ENCODE measurements at places on chromosomes 1 and 21. TPM values are rescaled to one million over a fixed set of nuclear protein-coding genes. Genes with fewer than 3 reads are reported as not detected.

CCDC185 gene
- total RNA-seq: not detected

ZNF362 gene
- 6.2 TPM for total RNA-seq

NPPB gene
- total RNA-seq: not detected

C1orf210 gene
- total RNA-seq: 2.8 TPM

SPRR2A gene
- total RNA-seq: 0.39 TPM

ECM1 gene
- 27.9 TPM for total RNA-seq

PPIAL4G gene
- total RNA-seq: not detected

ARHGAP29 gene
- 66.0 TPM for total RNA-seq

WNT2B gene
- total RNA-seq: 0.30 TPM

S1PR1 gene
- total RNA-seq: 2.8 TPM

LCE7A gene
- total RNA-seq: not detected

All from hair follicular keratinocyte (primary cell).